ENCODE measurements at places on chromosomes 4 and X.
A peak's percentile ranks its signal among the peaks of the same experiment; 100 is the strongest.

DNA sequence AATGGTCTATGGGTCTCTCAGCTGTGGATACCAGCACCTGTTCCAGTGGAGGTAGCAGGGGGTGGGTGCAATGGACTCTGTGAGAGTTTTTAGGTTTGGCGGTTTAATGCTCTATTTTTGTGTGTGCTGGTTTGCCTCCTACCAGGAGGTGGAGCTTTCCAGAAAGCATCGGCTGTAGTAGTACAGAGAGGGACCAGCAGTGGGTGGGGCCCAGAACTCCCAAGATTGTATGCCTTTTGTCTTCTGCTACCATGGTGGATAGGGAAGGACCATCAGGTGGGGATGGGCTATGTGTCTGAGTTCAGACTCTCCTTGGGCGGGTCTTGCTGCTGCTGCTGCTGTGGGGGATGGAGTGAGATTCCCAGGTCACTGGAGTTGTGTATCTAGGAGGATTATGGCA, 557.2 kb upstream of the GRID2 start:
- no peak for DNase-seq

- peak; percentile 32 for DNase-seq
Observed at GRCh38 chrX:3191201-3191600, 149.9 kb downstream of the ARSF start.

- DNase-seq: no peak
Observed at GRCh38 chr4:140666889-140667614, 89.1 kb downstream of the TBC1D9 start.

DNA sequence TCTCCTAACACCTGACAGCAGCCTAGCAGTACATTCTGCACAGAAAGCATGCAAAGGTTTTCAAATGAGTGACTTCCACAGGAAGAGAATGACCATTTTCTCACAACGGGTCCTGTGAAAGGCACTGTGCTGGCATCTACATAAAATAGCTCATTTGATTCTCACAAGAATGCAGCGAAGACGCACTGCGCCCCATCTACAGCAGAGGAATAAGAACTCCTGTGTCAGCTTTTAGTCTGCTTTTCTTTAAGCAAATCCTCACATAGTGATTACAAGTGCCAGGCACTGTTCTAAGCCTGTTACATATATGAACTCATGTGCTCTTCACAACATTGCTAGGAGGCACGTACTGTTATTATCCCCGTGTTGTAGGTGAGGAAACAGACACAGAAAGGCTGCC, 62.5 kb downstream of the AFAP1 start:
- DNase-seq: no peak

DNA sequence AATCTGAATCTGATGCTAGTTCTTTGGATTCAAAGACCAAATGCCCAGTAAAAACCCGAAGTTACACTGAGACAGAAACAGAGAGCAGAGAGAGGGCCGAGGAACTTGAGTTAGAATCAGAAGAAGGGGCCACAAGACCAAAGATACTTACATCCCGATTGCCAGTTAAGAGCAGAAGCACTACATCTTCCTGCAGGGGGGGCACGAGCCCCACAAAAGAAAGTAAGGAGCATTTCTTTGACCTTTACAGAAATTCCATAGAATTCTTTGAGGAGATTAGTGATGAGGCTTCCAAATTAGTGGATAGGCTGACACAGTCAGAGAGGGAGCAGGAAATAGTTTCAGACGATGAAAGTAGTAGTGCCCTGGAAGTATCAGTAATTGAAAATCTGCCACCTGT, 309.3 kb downstream of the ANK2 start:
- DNase-seq: no peak

DNA sequence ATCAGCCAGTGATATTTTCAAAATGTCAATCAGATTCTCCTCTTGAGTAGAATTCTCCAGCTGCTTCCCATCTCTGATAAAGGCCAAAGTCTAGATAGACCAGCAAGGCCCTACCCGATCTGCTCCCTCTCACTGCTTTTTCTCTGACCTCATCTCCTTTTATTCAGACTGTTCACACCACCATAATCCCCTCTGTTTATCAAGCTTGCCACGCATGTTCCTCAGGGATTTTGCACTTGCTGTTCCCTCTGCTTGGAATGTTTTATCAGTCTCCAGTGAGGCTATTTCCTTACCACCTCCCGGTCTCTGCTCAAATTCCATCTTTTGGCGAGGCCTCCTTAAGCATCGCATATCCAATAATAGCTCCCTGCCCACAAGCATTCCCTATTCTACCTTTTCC, 20.1 kb downstream of the NOCT start:
- DNase-seq: no peak

GRCh38 chrX:143854006-143854405, 29.9 kb upstream of the UBE2NL start:
- peak; percentile 77 for DNase-seq

- DNase-seq: no peak
Observed at GRCh38 chrX:154824638-154825037, 9.8 kb downstream of the SMIM9 start.

DNA sequence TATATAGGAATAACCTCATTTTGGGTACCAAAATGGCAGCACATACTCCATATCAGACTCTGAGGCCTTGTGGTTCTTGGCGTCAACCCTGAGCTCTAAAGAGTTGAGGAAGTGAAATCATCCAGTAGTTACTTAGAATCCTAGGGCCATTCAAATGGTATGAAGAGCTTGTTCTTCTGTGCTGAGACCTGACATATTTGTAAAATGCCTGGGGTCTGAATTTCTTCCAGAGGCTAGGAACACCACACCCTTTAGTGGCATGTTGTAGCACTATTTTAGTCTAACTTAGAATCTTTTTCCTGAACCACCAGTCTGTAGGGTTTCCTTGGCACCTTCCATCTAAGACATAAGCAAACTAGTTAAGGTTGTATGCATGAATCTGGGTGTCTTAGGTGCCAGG, 18.1 kb upstream of the GDPD2 start:
- no peak for DNase-seq

DNA sequence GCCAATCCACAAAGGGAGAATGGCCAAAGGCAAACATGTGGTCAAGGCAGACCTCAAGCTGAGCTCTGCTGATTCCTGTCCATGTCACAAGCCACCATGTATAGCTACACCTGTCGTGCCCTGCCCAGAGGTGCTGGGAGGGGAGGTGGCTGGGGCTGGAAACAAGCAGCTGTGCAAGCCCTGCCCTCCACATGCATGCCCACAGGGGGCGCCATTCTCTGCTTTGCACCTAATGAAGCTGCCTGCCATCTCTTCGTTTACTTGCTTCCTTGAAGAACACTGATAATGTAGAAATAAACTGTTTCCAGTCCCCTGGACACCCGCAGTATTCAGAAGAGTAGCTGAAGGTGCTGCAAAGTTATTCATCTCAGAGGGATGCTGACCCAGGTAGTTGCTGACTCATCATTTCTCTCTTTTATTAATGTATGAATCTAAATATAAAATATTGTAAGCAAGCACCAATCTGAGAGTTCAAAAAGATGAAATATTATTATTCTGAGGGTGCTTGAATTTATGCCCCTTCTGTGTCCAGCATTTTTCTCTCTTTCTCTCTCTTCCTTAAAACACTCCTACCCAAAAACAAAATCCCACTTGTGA, 278.6 kb downstream of the ADGRA3 start:
- DNase-seq: peak; percentile 8

DNA sequence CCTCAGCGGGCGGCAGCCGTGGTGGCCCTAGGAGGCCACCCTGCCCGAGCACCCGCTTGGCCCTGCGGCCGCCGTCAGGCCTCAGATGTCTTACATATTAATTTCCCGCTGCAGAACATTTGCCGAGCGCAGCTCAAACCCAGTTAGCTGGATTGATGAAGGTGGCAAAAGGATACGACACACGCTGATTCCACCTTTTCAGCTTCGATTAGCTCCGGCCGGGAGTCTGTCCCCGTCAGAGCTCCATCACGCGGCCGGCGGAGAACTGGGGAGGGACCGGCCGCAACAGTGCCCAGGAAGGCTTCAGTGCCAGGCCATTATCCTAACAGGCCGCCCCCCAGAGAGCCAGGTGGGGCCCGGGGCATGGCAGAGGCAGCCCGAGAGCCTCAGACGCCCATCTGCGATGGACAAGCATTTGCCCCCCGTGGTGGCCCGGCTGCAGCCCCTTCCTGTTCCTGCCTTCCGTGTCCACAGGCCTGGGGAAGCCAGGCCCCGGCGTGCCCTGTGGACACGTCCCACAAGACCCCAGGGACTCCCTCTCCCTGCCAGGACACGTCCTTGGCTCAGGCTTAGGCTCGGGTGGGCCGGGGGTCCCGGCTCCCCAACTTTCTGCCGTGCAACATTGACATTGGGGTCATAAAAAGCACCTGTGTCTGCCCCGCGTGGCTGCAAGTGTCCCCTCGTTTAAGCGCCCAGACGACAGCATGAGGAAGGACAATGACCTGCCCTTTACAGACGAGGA, 133.8 kb upstream of the NKX1-1 start:
- DNase-seq: no peak

GRCh38 chrX:18698737-18699650, 8.5 kb upstream of the PPEF1 start:
- peak; percentile 10 for DNase-seq

GRCh38 chrX:41265615-41266014, 68.3 kb upstream of the DDX3X start:
- peak; percentile 86 for DNase-seq

DNA sequence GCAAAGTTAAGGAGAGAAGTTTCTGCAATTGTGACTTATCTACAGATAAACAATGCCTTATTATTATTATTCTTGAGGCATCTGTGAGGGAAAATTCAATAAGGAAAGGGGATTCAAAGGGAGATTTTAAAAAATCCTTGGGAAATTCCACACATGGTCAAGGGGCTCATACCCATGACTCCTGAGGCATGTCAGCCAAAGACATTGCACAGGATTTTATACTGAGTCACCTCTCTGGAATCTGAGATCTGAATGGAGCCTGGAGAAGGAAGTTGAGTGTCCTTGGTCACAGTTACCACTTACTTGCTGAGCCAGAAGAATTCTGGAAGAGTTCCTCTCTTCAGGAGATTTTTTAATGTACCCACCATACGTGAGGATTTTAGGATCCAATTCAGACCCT, 14.4 kb upstream of the CXCL8 start:
- DNase-seq: peak; percentile 94

GRCh38 chr4:168803732-168804131, 206.3 kb downstream of the CBR4 start:
- peak; percentile 72 for DNase-seq

DNA sequence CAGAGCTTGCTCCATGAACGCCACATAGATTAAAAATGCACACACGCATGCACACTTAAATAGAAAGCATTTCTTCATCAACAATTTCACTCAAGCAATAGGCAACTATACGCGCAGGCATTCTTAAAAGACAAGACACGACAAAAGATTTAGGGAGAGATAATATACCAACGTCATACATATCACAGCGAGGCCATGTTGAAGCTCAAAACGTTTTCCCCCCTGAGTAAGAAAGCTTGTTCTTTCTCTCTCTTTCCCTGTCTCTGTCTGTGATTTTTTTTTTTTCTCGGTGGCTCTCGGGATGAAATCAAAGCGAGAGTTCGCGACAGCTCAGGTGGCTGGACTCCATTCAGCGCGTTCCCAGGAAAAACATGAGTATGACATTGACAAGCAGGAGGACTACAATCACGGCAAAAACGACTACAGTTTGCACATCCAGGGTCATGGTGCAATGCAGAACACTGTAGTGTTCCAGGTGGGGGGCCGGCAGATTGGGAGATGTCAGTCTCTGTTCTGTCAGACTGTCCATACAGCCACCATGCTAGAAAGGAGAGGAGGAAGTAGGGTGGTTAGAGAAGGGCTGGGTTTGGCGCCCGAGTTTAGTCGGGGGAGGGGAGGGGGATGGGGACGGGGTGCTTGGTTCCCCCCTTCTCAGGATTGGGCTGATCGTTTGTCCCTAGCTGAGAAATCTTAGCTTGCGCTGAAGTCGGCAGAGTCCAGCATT, 30.7 kb downstream of the ARHGEF9 start:
- DNase-seq: no peak

DNA sequence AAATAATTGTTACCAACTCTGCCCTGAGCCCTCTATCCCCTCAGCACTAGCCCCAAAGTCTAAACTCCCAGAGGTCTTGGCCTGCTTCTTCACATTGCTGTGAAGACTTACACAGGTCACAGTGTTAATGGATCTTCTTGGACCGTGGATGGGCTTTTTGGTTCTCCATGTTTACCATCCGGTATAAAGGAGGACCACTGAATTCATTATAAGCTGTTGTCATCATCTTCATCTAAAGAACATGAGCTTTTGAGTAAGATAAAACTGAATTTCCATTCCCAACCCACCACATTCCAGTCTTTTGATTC, 8.5 kb downstream of the NUDT11 start:
- DNase-seq: peak; percentile 7

DNA sequence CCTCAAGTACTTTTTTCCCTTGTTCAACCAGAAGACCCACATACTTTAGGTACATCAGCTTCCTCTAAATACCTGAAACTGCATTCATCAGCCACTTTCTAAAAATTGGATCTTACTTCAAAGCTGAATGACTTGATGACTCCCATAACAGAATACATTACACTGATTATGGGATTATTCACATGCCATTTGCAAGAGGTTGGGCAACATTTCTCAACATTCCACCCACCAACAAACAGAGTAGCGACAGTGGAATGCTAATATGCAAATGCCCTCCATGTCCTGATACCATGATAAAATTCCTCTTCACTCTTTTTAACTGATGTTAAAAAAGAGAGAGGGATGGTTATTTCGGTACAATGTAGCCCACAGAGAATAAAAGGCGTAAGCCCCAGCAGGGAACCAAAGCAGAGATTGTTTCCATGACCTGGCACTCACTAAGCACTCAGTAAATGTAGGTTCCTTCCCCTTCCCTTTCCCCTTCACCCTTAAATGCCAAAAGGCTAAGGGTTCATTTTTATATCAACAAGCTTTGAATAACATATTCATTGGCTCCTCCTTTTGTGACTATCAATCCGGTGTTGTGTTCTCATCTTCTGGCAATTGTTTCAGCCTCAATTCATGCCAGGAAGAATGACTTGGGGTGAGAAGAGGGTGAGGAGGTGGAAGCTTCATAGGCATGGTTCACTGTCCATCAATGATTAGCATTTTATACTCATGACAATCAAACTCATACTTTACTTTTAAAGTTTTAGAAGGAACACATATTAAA, 317.2 kb downstream of the DHX15 start:
- DNase-seq: peak; percentile 35

DNA sequence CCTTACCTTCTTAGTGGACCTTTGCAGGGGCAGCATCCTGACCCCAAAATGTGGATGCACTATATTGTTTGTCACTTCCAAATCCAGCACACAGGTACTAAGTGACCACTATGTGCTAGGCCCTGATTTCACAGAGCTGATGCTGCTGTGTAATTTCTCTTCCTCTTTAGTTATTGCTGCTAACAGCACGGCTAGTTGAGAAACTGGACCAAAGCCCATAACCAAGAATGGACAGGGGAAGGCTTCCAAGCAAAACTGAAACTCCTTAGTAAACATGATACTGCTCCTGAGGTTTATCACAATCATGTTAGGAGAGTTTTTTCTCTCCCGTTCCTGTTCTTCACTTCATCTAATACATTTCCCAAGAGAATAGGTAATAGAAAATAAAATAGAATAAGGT, 172.9 kb upstream of the TTC29 start:
- DNase-seq: peak; percentile 51
